Caco-2 (cell line): ENCODE measurements at places on chromosomes 3 and 15.

DNA sequence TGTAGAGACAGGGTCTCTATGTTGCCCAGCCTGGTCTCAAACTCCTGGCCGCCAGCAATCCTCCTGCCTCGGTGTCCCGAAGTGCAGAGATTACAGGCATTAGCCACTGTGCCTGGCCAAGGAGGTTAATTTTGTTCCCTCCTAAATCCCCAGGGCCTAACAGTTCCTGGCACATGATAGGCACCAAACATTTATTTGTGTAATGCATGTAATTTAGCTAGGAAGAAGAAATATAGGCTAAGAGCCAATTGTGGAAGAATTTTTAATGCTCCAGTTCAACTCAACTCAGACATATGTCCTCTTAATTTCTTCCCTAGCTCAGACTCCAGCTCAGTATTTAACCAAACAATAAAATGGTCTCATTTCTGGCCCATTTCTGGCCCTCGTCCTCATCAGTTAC, 7.7 kb upstream of the ZNF592 start:
- no peak overlapping the region for H3K4me3 ChIP-seq
- no peaks in the 10 kb centered on the region for H3K36me3 ChIP-seq
- H3K4me1 ChIP-seq: peaks cover 13% of the 10 kb centered on the region
- peak overlapping the region; percentile 11 for H3K27ac ChIP-seq
- no peaks in the 10 kb centered on the region for H3K27me3 ChIP-seq
- DNase-seq: no peak

GRCh38 chr3:169494982-169495381, 168.5 kb downstream of the MECOM start:
- no peak for DNase-seq
- no peak overlapping the region for H3K4me3 ChIP-seq
- H3K27me3 ChIP-seq: no peaks in the 10 kb centered on the region
- no peak overlapping the region for H3K27ac ChIP-seq

- H3K36me3 ChIP-seq: no peaks in the 10 kb centered on the region
- no peak for DNase-seq
- no peak overlapping the region for H3K4me3 ChIP-seq
- H3K27ac ChIP-seq: no peak overlapping the region
- no peaks in the 10 kb centered on the region for H3K27me3 ChIP-seq
- no peaks in the 10 kb centered on the region for H3K4me1 ChIP-seq
These were observed 24.9 kb upstream of the TMCC1 start for GRCh38 chr3:129918461-129918860.

GRCh38 chr3:126213379-126214028, 33.1 kb upstream of the ALDH1L1 start:
- H3K4me1 ChIP-seq: peaks cover 3% of the 10 kb centered on the region; the same call in 1 of the 2 replicates
- no peaks in the 10 kb centered on the region for H3K36me3 ChIP-seq
- no peak for DNase-seq
- no peak overlapping the region for H3K27ac ChIP-seq

- H3K27me3 ChIP-seq: no peaks in the 10 kb centered on the region
- no peaks in the 10 kb centered on the region for H3K4me1 ChIP-seq
- no peak for DNase-seq
These were observed 1166.9 kb downstream of the ZPLD1 start for GRCh38 chr3:103601666-103602065.

- no peaks in the 10 kb centered on the region for H3K27me3 ChIP-seq
- no peaks in the 10 kb centered on the region for H3K4me1 ChIP-seq
- H3K27ac ChIP-seq: no peak overlapping the region
- no peak overlapping the region for H3K4me3 ChIP-seq
- no peaks in the 10 kb centered on the region for H3K36me3 ChIP-seq
These were observed 6.5 kb upstream of the CRYBG3 start for GRCh38 chr3:97815149-97815917.

GRCh38 chr15:75229191-75230015, 27.7 kb downstream of the C15orf39 start:
- no peak for DNase-seq
- H3K4me3 ChIP-seq: no peak overlapping the region
- no peaks in the 10 kb centered on the region for H3K27me3 ChIP-seq
- no peak overlapping the region for H3K27ac ChIP-seq

DNA sequence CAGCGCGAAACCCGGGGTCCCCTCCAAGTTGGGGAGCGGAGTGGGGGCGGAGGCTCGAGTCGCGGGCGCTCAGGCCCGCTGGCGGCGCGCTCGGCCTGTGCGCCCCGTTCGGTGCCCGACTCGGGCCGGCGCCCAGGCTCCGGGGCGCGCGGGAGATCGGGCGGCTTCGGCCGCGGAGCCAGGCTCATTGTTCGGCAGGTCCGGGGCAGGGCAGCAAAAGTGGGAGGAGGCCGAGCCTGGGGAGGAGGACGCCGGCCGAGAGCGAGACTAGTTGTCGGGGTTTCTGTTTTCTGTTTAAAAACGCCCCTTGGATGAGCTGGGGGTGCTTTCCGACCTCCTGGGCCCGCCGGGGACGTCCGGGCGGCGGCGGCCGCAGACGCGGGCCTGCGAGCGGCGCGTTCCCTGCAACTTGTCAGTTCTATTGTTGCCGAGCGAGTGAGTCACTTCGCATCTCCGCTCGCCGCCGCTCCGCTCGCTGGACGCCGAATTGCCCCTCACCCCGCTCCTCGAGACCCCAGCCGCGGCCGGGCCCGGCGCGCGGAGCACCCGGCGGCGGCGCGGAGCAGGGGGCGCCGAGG, 676 bp downstream of the TCF12 start:
- H3K36me3 ChIP-seq: no peaks in the 10 kb centered on the region
- peak overlapping the region; percentile 97 for H3K27ac ChIP-seq
- H3K4me3 ChIP-seq: peak overlapping the region; percentile 92

DNA sequence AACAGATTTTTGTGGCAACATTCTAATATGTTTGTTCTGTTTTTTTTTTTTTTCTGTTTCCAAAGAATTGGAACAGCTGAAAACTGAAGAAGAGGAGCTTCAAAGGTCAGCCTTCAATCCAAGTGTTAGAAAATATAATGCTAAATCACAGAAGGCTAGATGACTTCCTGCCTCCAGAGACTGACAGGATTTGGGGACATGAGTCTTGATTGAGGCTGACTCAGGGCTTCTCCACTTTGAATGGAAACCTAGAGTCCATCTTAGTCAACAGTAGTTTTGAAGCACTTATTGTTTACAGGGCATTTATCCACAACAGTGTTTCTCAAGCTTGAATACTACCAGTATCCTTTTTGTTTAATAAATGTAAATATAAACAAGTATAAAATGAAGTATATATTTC, 44.5 kb upstream of the RAD51 start:
- H3K36me3 ChIP-seq: no peaks in the 10 kb centered on the region
- DNase-seq: no peak
- H3K4me3 ChIP-seq: no peak overlapping the region
- H3K27ac ChIP-seq: peak overlapping the region; percentile 90

- no peaks in the 10 kb centered on the region for H3K27me3 ChIP-seq
- no peak for DNase-seq
- H3K4me1 ChIP-seq: no peaks in the 10 kb centered on the region
- no peaks in the 10 kb centered on the region for H3K36me3 ChIP-seq
- H3K4me3 ChIP-seq: no peak overlapping the region
- H3K27ac ChIP-seq: no peak overlapping the region
These were observed 86.9 kb upstream of the PRTG start for GRCh38 chr15:55829826-55830225.

GRCh38 chr15:23877502-23878412, 190.7 kb upstream of the NDN start:
- peak; percentile 60 for DNase-seq
- H3K36me3 ChIP-seq: no peaks in the 10 kb centered on the region
- H3K27me3 ChIP-seq: no peaks in the 10 kb centered on the region
- no peaks in the 10 kb centered on the region for H3K4me1 ChIP-seq
- no peak overlapping the region for H3K4me3 ChIP-seq

- peaks cover 3% of the 10 kb centered on the region; the same call in 1 of the 2 replicates for H3K27me3 ChIP-seq
- H3K4me3 ChIP-seq: no peak overlapping the region
- DNase-seq: no peak
- H3K27ac ChIP-seq: no peak overlapping the region
These were observed 3.8 kb upstream of the WNT7A start for GRCh38 chr3:13883681-13884080.

- peaks cover 31% of the 10 kb centered on the region for H3K4me1 ChIP-seq
- no peak overlapping the region for H3K4me3 ChIP-seq
- no peak for DNase-seq
These were observed 35.0 kb upstream of the DENND4A start for GRCh38 chr15:65827065-65827464.

GRCh38 chr3:23712656-23713559, 92.8 kb upstream of the UBE2E1 start:
- no peak overlapping the region for H3K4me3 ChIP-seq
- H3K27ac ChIP-seq: no peak overlapping the region

DNA sequence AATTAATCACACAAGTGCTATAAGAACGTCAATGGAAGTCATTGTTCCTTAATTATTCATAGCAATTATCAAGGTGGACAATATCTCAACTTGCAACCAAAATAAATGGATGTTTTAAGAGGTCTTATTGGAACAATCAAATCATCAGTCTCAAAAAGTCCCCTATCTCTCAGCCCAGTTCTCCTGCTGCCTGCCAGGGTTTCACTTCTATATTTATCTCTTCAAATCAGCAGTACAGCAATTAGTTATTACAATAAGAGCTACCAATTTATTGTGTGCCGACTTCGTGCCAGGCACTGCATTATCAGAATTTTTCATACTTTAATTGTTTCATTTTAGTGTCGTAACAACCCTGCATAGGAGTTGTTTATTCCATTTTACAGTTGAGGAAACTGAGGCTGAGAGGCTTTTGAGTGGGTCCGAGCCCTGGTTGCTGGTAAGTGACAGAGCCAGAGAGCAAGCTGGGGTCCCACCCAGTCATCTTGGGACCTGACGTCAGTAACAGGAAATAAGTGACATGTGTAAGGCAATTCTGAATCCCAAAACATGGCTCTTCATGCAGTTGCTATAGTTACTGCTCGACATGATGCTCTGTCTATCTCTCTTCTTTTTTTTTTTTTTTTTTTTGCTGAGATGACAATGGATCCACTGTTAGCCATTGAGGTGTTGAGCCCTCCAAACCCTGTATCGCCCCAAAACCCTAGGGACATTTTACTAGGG, 8.8 kb upstream of the KCTD6 start:
- H3K27ac ChIP-seq: no peak overlapping the region
- no peak for DNase-seq
- no peaks in the 10 kb centered on the region for H3K27me3 ChIP-seq
- H3K36me3 ChIP-seq: no peaks in the 10 kb centered on the region
- no peak overlapping the region for H3K4me3 ChIP-seq

GRCh38 chr3:30989276-30990030, 95.0 kb upstream of the GADL1 start:
- no peaks in the 10 kb centered on the region for H3K27me3 ChIP-seq
- H3K4me1 ChIP-seq: peaks cover 6% of the 10 kb centered on the region
- no peak overlapping the region for H3K4me3 ChIP-seq
- H3K36me3 ChIP-seq: no peaks in the 10 kb centered on the region

- H3K36me3 ChIP-seq: no peaks in the 10 kb centered on the region
- peak; percentile 47 for DNase-seq
- no peak overlapping the region for H3K27ac ChIP-seq
- no peaks in the 10 kb centered on the region for H3K4me1 ChIP-seq
- no peak overlapping the region for H3K4me3 ChIP-seq
These were observed 22.0 kb downstream of the COL6A6 start for GRCh38 chr3:130539005-130539404.

- no peak for DNase-seq
- H3K27me3 ChIP-seq: no peaks in the 10 kb centered on the region
- peaks cover 18% of the 10 kb centered on the region for H3K4me1 ChIP-seq
These were observed 7.1 kb downstream of the BLOC1S6 start for GRCh38 chr15:45594319-45594718.

- H3K4me3 ChIP-seq: peak within 1 kb of the TSS; percentile 54
- no peaks in the 10 kb centered on the region; the same call in 1 of the 2 replicates for H3K36me3 ChIP-seq
- no peaks in the 10 kb centered on the region for H3K27me3 ChIP-seq
- DNase-seq: peak; percentile 67
These were observed at the start of gene ARPIN for GRCh38 chr15:89912674-89913396. Gene ARPIN (minus strand): TSS chr15:89912952. CDS start chr15:89912835, 117 bp downstream.

GRCh38 chr3:13367728-13368127, 52.4 kb downstream of the NUP210 start:
- peaks cover 5% of the 10 kb centered on the region for H3K36me3 ChIP-seq
- no peak overlapping the region for H3K4me3 ChIP-seq
- H3K27ac ChIP-seq: no peak overlapping the region
- no peaks in the 10 kb centered on the region for H3K27me3 ChIP-seq
- no peak for DNase-seq

GRCh38 chr3:35633332-35634124, 5.8 kb upstream of the ARPP21 start:
- H3K4me3 ChIP-seq: no peak overlapping the region
- no peak overlapping the region for H3K27ac ChIP-seq
- no peaks in the 10 kb centered on the region for H3K4me1 ChIP-seq
- no peak for DNase-seq
- no peaks in the 10 kb centered on the region for H3K36me3 ChIP-seq
- H3K27me3 ChIP-seq: no peaks in the 10 kb centered on the region
